Activated T-cell treated with anti-CD3 and anti-CD28 coated beads for 1 hour (primary cell): ENCODE measurements at places on chromosomes 16 and 17.

DNA sequence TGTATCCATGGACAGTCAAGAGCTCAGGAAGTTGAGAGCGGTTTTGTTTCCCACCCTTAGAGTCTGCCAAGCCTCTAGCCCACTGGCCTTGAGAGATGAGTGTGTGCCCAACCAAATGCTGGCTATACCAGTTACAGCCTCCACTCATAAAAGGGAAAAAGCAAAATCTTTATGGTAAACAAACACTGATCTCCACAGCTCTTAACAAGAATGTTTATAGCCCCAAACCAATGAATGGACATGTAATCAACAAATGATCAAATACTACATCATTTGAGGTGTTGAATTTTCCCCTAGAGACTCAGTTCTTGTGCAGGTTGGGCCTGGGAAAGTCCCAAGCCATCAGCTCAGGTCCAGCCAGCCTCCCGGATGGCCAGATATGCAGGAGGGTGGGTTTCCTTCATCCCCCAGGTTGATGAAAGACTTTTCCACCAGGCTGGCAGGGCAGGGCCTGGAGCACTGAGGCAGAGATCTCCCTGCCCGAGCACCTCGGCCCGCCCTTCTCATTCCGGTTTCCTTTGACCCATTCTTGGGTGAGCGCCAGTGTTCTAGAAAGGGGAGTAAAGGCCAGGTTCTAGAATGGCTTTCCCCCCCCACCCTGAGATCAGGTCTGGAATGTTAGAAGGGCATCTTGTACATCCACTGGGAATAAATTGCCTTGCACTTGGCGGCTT lies 3.9 kb upstream of the EFTUD2 start:
- DNase-seq = no peak

GRCh38 chr16:89404561-89404960 lies 85.8 kb downstream of the ANKRD11 start:
- DNase-seq = no peak

DNA sequence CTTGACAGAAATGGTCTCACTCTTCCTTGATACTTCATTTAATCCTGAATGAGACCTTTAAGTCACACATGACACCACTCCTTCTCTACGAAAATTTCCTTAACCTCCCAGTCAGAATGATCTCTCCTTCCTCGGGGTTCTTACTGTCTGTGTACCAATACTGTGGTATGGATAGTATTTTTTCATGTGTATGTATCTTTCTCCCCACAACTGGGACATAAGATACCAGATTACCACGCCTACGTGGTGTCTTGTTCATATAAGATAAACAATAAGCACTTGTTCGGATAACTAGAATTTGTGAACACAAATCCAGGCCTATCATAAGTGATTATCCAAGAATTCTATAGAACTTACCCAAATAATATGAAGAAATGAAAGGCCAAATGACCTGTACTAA lies 11.3 kb downstream of the NUP88 start:
- DNase-seq = no peak

DNA sequence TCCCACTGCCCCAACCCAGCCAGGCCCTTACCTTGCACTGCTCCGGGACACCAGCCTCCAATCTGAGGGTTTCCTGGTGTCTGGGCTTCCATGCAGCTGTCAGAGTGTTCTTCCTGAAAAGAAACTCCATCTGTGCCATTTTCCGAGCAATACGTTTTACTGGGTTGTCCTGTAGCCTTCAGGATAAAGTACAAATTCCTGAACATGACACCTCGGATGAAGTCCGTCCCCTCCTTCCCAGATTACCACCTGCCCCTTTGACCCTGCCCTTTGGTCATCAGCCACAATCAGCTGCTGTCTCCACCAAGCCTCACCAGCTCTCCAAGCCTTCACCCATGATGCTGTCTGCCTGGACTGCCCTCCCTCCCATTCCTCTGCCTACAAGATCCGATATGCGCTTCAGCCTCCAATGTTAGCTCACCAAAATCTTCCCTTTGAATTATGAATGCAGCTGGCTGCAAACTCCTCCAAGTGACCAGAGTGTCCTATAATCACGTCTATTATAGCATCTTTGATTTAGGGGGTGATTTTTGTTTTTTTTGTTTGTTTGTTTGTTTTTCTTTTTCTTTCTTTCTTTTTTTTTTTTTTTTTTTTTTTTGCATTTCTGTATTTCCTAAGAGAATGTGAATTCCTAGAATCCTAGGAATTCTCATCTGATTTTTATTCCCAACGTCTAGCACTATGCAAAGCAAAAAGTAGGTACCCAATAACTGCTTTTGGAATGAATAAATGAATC lies 60.6 kb upstream of the KIFC3 start:
- no peak for DNase-seq

- DNase-seq = no peak
Observed at GRCh38 chr16:4679850-4680636, 13.3 kb upstream of the NUDT16L1 start.

DNA sequence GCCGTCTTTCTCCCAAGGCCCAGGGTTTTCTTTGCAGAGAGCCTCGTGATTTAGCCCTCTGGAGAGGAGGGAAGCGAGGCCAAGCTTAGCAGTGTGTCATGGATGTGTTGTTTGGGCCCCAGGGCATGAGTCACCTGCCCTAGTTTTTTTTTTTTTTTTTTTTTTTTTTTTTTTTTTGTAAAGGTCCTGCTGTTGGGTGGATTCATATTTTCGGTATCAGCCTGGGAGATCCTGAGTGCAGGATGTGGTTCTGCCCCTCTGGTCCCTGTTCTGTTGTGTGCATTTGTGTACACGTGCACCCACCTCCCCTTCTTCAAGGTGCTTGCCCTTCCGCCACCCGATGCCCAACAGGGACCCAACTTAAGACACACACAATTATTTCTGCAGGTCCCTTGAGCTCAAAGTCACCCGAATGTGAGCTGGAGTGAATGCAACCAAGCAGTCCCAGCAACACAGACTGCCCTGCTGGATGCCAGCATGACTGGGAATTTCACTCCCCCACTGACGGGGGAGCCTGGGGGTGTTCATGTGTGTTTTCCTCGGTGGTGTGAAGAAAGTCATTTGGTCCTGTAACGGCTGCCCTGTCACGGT lies 265.8 kb upstream of the TNRC6C start:
- no peak for DNase-seq

- peak; percentile 10 for DNase-seq
Observed at GRCh38 chr16:27748868-27749546, 199.1 kb downstream of the KATNIP start.

- DNase-seq = no peak
Observed at GRCh38 chr17:57779706-57780105, 34.6 kb upstream of the CCDC182 start.

GRCh38 chr17:72031219-72031884 lies 89.5 kb upstream of the SOX9 start:
- DNase-seq = no peak

- DNase-seq = no peak
Observed at GRCh38 chr17:44997733-44998520, 29.8 kb upstream of the C1QL1 start.

- no peak for DNase-seq
Observed at GRCh38 chr16:81212830-81213465, 25.5 kb upstream of the BCO1 start.
